ENCODE measurements at places on chromosomes 1 and 21. TPM values are rescaled to one million over a fixed set of nuclear protein-coding genes. Genes with fewer than 3 reads are reported as not detected.

UQCRHL gene
- total RNA-seq, result 5.8 TPM

FLG gene
- total RNA-seq, result not detected

STK40 gene
- 10.1 TPM for total RNA-seq

KRTAP13-3 gene
- total RNA-seq, result not detected

FCRL2 gene
- total RNA-seq, result not detected

SCAF4 gene
- total RNA-seq, result 20.0 TPM

GPR37L1 gene
- 0.14 TPM for total RNA-seq

NTMT2 gene
- not detected for total RNA-seq

HHIPL2 gene
- 9.3 TPM for total RNA-seq
